ENCODE measurements at places on chromosomes 5 and 9.

- DNase-seq: no peak
These were observed 55.4 kb downstream of the SEMA4D start for GRCh38 chr9:89442501-89442978.

- DNase-seq: no peak
These were observed 110.8 kb downstream of the PCSK1 start for GRCh38 chr5:96322217-96322616.

GRCh38 chr5:124523897-124524296 lies 222.5 kb downstream of the ZNF608 start:
- no peak for DNase-seq

- no peak for DNase-seq
These were observed 129.3 kb upstream of the RAI14 start for GRCh38 chr5:34526682-34527305.

DNA sequence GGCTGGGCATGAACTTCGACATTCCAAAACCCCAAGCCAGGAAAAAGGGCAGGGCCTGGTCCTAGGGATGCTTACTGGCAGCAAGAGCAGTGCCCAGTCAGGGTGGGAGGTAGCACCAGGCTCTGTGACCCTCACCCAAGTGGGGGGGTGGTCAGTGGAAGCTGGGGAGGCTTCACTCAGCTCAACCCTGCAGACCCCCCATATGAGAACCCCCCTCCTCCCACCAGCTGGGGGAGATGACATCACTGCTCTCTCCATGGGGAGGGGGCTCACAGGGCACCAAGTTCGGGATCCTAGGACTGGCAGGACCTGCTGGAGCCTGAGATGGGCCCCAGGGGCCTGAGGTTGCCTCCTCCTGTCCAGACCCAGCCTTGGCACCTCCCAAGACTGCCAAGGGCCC lies 4.7 kb downstream of the DNLZ start:
- DNase-seq: no peak

DNA sequence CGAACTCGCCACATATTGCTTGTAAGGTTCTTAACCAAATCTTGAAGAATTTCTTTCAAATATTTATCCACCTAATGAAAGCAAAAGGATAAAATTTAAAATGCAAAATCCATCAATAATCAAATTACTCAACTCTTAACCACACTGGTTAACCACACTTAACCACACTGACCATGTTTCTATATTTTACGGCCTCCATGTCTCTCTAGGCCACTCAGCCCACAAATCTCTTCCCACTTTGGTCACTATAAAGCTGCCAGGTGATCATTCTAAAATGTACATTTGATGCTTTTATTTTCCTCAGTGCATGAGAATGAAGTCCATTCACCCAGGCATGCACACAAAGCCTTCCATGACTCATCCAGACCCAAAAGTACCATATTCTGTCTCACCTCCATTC lies 56.4 kb upstream of the OR2K2 start:
- DNase-seq: no peak

GRCh38 chr9:95065224-95065623 lies 252.3 kb downstream of the FANCC start:
- DNase-seq: no peak

- DNase-seq: peak; percentile 28
These were observed 362.7 kb upstream of the SLC30A5 start for GRCh38 chr5:68730979-68731654.

DNA sequence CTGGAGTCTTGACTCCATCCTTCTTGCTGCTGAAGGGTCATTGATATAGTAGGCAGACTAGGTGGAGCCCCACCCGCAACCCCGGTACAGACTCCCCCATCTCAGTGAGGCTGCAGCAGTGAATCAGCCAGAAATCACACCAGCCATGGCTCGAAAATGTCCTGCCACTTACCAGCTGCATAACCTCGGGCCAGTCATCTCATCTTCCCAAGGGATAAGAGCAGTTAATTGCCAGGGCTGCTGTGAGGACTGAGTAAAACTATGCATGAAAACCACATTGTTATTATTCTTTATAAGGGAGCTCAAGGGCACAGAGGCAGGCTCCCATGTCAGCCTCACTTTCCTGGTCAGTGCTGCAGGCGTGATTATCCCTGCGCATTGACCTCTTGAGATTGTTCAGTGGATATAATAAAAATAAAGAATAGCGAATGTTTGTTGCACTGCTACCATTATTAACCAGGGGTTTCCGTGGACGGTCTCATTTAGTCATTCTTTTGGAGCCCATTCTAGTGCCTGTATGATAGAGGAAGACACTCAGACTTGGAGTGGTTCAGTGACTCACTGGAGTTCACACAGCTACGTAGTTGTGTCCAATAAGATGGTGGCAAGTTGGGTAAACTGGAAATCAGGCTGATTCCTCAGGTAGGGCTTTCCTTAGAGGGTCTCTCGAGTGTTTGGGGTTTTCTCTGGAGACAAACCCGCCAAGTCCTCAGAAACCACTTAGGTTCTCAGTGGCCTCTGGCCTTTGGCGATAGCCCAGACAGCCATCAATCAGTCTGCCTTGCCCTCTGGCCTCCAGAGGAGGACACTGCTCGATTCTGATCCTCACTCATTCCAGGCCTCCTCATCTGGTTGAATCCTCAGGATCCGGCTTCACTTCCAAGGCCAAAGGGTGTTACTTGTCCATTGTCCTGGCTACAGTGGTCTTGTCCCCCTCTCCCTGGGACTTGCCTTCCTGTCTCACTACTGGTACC lies 39.9 kb downstream of the COL15A1 start:
- DNase-seq: no peak

GRCh38 chr9:98989036-98990000 lies 45.6 kb downstream of the COL15A1 start:
- DNase-seq: peak; percentile 54

- DNase-seq: no peak
These were observed 396.1 kb downstream of the ENC1 start for GRCh38 chr5:74244406-74244805.

DNA sequence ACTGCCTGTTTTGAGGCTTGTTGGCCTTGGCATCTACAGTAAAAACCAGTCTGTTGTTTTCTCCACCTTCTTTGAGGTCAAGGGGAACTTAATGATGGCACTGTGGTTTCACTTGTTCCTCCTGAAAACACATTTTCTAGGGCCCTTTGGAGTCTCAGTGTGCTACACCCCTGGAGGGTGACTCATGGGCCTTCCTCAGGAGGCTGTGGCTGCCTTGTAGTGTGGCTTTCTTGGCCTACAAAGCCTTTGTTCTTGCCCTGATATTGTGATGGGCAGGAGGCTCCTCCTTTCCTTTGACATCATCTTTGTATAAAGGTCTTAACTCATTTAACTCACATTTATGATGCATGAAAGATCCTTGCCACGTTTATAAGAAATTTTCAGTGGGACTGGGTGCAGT lies 56.3 kb upstream of the GPBP1 start:
- DNase-seq: no peak
